ENCODE measurements at places on chromosomes 5 and 9.

DNA sequence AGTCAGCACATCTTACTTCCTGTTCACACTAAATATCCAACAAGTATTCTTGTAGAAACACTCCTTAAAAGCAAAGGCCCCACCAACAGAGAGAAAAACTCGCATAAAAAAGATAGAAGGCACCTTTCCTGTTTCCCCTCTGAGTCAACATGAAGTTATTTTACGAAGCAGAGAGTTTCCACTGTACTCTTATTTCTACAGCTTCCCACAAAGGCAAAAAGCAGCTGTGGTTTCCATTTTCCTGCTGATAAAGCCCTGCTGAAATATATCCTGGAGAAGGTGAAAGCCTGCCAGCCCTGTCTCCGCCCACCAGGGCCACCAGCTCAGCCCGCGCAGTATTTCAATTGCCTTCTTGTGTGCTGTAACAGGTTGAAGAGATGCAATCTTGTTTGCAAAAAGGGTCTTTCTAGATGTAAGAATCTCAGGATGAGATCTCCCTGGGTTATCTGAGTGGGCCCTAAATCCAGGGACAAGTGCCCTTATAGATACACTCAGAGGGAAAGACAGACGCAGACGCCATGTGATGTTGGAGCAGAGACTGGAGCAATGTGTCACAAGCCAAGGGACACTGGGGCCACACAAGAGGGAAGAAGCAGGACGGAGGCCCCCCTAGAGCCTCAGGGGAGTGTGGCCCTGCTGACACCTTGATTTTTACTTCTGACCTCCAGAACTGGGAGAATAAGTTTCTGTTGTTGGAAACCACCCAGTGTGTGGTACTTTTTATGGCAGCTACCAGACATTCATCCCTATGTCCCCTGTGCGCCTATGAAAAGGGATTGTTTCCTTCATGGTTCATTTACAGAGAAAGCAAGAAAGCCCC, 19.9 kb downstream of the SEMA4D start:
- DNase-seq, result no peak

GRCh38 chr5:58927181-58927580, 344.3 kb downstream of the RAB3C start:
- no peak for DNase-seq

GRCh38 chr5:62341783-62342475, 35.9 kb downstream of the KIF2A start:
- no peak for DNase-seq

DNA sequence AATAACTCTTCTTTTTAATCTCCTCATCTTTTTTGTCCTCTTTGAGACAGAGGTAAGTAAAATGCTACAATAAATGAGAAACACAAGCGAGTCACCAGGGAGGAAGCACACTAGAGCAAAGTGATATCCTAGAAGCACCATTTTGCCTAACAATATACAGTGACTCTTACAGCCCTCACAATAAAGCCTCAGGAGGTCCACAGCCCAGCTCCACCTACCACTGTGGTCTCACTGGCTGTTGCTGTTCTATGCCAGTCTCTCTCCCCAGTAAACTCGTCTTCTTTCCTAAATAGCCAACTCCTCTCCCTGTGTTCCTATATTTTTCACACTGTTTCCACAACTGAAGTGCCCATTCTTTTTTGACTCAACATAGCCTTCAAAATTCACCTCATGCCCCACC, 44.3 kb downstream of the TNFSF15 start:
- DNase-seq, result no peak

GRCh38 chr5:139765409-139766217, 30.0 kb upstream of the PSD2 start:
- peak; percentile 73 for DNase-seq

DNA sequence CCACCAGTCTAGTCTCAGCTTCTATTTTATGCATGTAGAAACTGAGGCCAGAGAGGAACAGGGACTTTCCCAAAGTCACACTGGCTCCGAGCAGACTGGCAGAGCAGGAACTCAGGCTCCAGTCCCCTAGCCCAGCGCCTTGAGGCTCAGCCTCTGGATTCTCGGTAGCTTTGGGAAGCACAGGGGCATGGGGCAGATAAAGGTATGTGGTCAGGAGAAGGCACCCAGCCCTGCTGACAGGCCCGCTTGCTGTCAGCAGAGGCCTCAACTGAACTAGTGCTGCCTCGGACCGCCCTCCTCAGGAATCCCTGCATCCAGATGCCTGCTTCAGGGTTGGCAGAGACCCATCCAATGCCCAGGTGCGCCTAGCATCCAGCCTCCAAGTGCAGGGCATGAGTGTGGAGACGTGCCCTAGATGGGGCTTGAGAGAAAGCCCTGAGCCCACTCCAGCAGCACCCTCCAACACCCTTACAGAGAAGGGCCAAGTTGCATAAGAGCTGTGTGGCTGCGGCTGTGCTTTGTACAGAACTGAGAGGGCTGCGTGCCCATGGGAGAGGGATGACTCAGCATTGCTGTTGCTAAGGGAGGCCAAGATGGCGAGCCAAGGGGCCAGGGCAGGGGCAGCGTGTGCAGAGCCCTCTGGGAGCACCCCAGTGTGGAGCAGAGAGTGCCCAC, 168.6 kb downstream of the MACROH2A1 start:
- DNase-seq, result no peak

DNA sequence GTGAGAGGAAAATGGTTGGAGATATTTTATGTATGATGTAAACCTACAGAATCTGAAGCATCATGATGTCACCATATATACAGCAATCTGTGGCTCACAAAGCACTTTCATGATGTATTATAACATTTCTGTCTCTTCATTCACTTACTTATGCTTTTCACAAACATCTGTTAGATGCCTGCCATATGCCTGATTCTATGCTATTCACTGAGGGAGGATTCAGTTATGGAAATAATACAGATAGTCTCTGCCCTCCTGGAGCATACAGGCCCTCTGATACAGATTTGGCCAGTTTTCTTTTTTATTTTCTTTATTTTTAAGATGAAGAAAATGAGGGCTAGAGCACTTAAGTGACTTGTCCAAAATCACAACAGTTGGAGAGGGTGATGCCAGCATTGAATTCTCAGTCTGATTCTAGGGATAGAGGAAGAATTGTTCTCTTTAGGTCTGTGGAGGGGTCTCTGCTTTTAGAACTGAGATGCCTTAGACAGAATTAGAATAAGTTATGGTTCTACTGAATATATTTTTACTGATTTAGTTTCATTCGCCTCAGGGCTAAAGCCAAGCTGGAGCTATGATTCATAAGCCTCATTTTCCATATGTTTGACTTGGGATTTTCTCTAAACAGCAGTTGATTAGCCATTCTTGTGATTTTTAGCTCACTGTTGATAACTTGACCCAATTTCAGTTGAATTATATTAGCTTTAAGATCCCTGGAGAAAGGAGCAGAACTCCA, 636.4 kb downstream of the PRELID2 start:
- no peak for DNase-seq

DNA sequence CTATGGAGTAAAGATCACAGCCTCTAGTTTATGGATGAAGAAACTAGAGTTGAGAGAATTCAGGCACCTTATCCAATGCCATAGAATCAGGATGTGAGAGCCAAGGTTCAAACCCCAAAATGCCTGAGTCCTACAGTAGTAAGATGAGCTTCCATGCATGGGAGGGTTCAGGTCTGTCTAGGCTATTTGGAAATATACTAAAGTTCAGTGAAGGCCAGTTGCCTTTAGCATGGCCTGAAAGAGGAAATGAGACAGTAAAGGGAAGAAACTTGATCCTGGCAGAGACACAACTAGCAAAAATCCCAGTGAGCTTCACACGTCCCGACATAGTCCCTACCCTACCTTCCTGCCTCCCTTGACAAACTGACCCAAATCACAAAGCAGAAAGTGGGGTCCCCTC, 317.0 kb downstream of the RASEF start:
- no peak for DNase-seq

DNA sequence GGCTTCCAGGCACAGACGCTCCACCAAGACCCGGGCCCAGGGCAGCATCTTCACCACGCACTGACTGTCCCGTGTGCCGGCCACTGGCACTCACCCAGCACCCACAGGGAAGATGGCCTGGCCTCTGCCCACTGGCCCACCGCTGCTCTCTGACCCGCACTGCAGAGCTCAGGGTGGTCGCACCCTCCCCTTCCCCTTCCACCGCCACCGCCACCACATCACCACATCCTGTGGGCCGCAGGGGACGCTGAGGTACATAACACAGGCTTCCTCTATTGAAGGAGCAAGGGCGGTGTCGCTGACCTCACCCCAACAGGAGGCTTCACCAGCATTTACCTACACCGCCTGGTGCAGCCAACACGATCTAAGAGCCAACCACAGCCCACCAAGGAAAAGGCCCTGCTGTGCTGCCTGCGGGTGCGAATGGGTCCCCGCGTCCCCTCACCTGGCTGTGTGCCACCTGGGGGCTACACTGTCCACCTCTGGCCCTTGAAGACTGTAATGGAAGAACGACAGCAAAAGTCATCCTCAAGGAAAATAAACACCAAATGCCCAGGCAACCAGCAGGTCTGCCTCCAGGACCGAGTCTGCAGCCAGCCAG, 101.8 kb downstream of the CAMSAP1 start:
- DNase-seq, result no peak

DNA sequence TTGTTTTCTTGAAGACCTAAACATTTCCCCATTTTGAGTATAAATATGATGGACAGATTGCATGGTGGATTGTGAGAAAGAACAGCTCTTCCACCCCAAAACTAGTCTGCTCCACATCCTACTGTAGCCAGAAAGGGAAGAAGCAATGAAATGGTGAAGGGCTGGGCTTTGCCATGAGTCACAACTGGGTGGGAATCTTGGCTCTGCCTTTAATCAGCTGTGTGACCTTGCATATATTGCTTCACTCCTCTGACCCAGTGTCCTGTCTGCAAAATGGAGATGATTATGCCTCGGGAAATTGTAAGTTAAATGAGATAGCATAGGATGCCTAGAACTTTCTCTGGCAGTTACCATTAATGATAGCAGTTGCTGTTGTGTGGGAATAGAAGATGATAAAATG, 101.9 kb downstream of the PDE8B start:
- DNase-seq, result no peak

All from NCI-H774 (cell line).